ENCODE measurements at places on chromosomes 6 and 20. TPM values are rescaled to one million over a fixed set of nuclear protein-coding genes. Genes with fewer than 3 reads are reported as not detected.

Gene SIRPG
- polyA plus RNA-seq, result not detected

Gene PRR18
- 0.35 TPM for polyA plus RNA-seq

Gene MAFB
- 115 TPM for polyA plus RNA-seq

Gene DEFB132
- polyA plus RNA-seq, result not detected

Gene SPO11
- not detected for polyA plus RNA-seq

Gene CDK5RAP1
- polyA plus RNA-seq, result 28.9 TPM

Gene SCUBE3
- 42.5 TPM for polyA plus RNA-seq

Gene TOX2
- polyA plus RNA-seq, result 3.2 TPM

Gene CYB5R4
- 10.2 TPM for polyA plus RNA-seq

Gene COL11A2
- polyA plus RNA-seq, result 3.8 TPM

Gene MAP3K5
- polyA plus RNA-seq, result 6.2 TPM

Gene FLRT3
- polyA plus RNA-seq, result 164 TPM

Gene TINAG
- polyA plus RNA-seq, result 39.8 TPM

Gene CRISP2
- 0.18 TPM for polyA plus RNA-seq

Gene FNDC1
- polyA plus RNA-seq, result 7.1 TPM

Gene SNPH
- 2.2 TPM for polyA plus RNA-seq

Gene ELOVL5
- 76.8 TPM for polyA plus RNA-seq

Gene ZHX3
- polyA plus RNA-seq, result 24.3 TPM

Gene CCHCR1
- polyA plus RNA-seq, result 24.2 TPM

Gene GNAS-AS1
- polyA plus RNA-seq, result 0.75 TPM

Gene PNPLA1
- 3.1 TPM for polyA plus RNA-seq

Gene C6orf52
- polyA plus RNA-seq, result 4.9 TPM

Gene CABLES2
- 8.8 TPM for polyA plus RNA-seq

Gene LCA5
- polyA plus RNA-seq, result 12.9 TPM

Gene PLN
- polyA plus RNA-seq, result 8.8 TPM

Gene ERVFRD-1
- 0.22 TPM for polyA plus RNA-seq

Gene MEP1A
- polyA plus RNA-seq, result not detected

Gene C6orf15
- polyA plus RNA-seq, result not detected

Gene APCDD1L
- polyA plus RNA-seq, result 9.4 TPM

Gene RNF39
- 1.7 TPM for polyA plus RNA-seq

Gene MAP7
- polyA plus RNA-seq, result 31.5 TPM

Gene TNXB
- polyA plus RNA-seq, result 2.4 TPM

Gene LGSN
- polyA plus RNA-seq, result 0.97 TPM

Gene SOX18
- 6.5 TPM for polyA plus RNA-seq

Gene EYA2
- 0.75 TPM for polyA plus RNA-seq

Gene CD93
- polyA plus RNA-seq, result 39.5 TPM

Gene GSTA3
- polyA plus RNA-seq, result 0.74 TPM

Gene BPIFB2
- polyA plus RNA-seq, result not detected

Gene ADTRP
- polyA plus RNA-seq, result 0.72 TPM

Gene SIM1
- 24.7 TPM for polyA plus RNA-seq

Gene RBPJL
- polyA plus RNA-seq, result not detected

Gene SULF2
- polyA plus RNA-seq, result 69.6 TPM

Gene ADGRF4
- not detected for polyA plus RNA-seq

Gene B4GALT5
- 50.0 TPM for polyA plus RNA-seq

Gene BIRC7
- polyA plus RNA-seq, result 1.3 TPM

Gene NMBR
- polyA plus RNA-seq, result 0.29 TPM

Gene LYRM4
- polyA plus RNA-seq, result 43.6 TPM

Gene SLC24A3
- 4.2 TPM for polyA plus RNA-seq

Gene COL19A1
- polyA plus RNA-seq, result 3.3 TPM

Gene CDSN
- not detected for polyA plus RNA-seq

Gene FAM83C
- polyA plus RNA-seq, result 0.06 TPM

Gene C6orf132
- 4.1 TPM for polyA plus RNA-seq

Gene CLDN20
- polyA plus RNA-seq, result 0.75 TPM

Gene EPPIN
- 0.10 TPM for polyA plus RNA-seq

Gene PRDM13
- not detected for polyA plus RNA-seq

Gene INSM1
- polyA plus RNA-seq, result not detected

Gene VSX1
- not detected for polyA plus RNA-seq

Data from right renal cortex interstitium (tissue), 3 donors.